Activated CD8-positive, alpha-beta T cell treated with anti-CD3 and anti-CD28 coated beads, Interleukin-2, amount 10 ng/mL, durations not matched to agents 7 days and 5 days (primary cell): ENCODE measurements at places on chromosomes 11 and 22. TPM values are rescaled to one million over a fixed set of nuclear protein-coding genes. Genes with fewer than 3 reads are reported as not detected.

DNA sequence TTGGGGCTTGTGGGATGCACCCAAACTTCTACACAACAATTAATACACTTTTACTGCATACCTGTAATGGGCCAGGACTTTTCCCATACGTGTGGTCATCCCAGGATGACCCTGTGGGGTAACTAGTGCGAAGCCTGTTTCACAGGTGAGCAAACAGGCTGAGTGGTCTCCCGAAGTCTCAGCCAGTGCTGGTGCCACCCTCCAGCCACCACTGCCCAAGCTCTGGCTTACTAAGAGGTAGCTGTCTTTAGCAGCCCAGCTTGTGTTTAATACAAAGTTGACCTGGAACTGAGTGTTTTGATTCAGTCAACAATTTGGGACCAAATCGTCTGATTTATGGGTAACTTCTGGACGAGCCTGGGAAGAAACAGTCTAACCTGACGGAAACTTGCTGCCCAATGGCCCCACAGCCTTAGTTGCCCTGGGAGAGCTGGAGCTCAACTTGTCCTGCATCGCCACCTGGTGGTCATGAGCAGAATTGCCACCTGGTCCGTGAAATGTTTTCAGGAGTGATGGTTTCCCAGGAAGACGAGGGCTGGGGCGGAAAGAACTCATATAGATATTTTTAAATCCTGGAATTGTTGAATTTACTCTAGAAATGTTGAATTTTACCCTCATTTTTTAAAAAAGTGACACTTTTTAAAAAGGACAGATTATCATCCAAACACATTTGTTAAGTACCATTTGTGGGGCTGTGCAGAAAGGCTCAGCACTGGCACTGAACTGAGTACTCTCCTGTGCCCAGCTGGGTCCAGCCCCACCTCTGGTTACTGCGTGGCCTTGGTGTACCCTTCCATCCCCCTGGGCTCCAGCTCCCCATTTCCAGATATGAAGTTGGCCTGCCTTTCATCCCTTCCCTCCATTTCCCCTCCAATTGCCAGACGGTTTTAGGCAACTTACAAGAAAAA is 95.5 kb upstream of the PARVA start:
- DNase-seq = peak; percentile 82
- H3K27me3 ChIP-seq = peaks cover 3% of the 10 kb centered on the region
- H3K27ac ChIP-seq = no peak overlapping the region
- H3K4me1 ChIP-seq = no peaks in the 10 kb centered on the region

- no peak overlapping the region for H3K27ac ChIP-seq
- no peak overlapping the region for H3K4me3 ChIP-seq
- DNase-seq = no peak
- H3K27me3 ChIP-seq = peaks cover 16% of the 10 kb centered on the region
- no peaks in the 10 kb centered on the region for H3K36me3 ChIP-seq
These were observed 48.3 kb downstream of the RPUSD4 start for GRCh38 chr11:126163074-126163700.

GRCh38 chr11:13297917-13298356 is 20.3 kb downstream of the BMAL1 start:
- peak; percentile 79 for DNase-seq
- peaks cover 82% of the 10 kb centered on the region for H3K4me1 ChIP-seq

FIBP gene
- total RNA-seq = 89.0 TPM

SEZ6L gene
- not detected for total RNA-seq

POU2AF1 gene
- 2.4 TPM for total RNA-seq

OLFML1 gene
- total RNA-seq = not detected
